Activated CD4-positive, CD25-positive, alpha-beta regulatory T cell (primary cell): ENCODE measurements at places on chromosomes 16 and 17.

GRCh38 chr17:80969030-80969673 lies 22.5 kb upstream of the CHMP6 start:
- DNase-seq = no peak

DNA sequence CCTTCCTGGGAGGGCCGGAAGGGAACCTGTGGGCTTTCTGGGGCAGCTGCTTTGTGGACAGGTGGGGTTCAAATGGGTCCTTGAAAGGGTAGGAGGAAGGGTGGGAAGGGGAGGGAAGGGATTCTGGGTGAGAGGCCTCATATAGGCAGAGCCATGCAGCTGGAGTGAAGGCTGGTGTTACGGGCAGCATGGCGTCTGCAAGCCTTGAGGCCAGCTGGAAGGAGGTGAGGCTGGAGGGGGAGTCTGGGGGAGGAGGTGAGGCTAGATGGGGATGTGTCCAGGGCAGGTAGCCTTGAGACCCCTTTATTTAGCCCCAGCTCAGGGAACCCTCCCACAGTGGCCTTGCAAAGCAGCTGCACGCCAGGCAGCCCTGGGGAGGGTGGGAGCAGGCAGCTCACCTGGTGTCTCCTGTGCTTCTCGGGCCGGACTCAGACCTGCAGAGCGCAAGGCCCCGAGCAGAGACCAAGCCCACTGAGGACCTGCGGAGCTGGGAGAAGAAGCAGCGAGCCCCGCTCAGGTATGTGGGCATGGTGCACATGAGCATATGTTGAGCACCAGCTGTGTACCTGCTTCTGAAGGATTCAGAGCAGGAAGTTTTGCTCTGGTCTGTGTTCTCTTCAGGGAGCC lies 50.6 kb downstream of the SNX20 start:
- no peak for DNase-seq

GRCh38 chr16:12321311-12321842 lies 344.8 kb downstream of the SNX29 start:
- DNase-seq = no peak

DNA sequence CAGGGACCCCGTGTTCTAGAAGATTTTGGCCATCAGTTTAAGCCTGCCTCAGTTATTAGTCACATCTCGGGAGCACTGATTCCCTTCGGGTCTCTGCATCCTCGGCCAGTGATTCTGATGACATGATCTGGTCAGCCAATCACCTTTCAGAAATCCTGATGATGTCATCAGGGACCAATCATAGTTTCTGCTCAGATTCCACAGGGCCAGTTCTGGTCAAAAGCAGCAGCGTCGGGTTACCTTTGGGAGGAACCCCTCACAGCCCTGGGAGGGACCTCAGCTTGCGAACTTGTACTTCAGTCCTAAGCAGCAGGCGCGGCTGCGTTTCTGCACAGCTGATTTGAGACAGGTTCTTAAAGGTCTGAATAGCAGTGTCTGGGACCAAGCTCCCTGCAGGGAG lies 13.9 kb downstream of the KDM8 start:
- no peak for DNase-seq

- DNase-seq = no peak
These were observed 26.2 kb upstream of the FOXK2 start for GRCh38 chr17:82493226-82493781.

DNA sequence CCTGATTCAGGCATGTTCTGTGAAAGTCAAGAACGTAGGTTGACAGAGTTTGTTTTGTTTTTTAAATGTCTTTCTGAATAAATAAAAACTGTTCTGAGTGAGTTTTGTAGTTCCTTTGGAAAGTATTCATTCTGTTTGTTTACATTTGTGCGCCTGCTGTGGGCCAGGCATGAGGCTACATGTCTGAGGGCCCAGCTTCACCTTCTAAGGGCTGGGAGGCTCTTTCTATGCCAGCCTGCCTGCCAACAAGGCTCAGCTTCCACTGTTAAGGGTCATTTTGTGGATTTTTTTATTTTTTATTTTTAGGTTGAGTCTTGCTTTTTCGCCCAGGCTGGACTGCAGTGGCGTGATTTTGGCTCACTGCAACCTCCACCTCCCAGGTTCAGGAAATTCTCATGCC lies 6.1 kb downstream of the WWOX start:
- no peak for DNase-seq

- no peak for DNase-seq
These were observed 180.5 kb downstream of the VPS53 start for GRCh38 chr17:534071-534691.

GRCh38 chr17:17098551-17099179 lies 56.4 kb downstream of the MPRIP start:
- DNase-seq = no peak

- no peak for DNase-seq
These were observed 6.4 kb downstream of the NFE2L1 start for GRCh38 chr17:48054238-48055185.

- DNase-seq = no peak
These were observed 119.3 kb downstream of the PRKCB start for GRCh38 chr16:23955088-23955487.

DNA sequence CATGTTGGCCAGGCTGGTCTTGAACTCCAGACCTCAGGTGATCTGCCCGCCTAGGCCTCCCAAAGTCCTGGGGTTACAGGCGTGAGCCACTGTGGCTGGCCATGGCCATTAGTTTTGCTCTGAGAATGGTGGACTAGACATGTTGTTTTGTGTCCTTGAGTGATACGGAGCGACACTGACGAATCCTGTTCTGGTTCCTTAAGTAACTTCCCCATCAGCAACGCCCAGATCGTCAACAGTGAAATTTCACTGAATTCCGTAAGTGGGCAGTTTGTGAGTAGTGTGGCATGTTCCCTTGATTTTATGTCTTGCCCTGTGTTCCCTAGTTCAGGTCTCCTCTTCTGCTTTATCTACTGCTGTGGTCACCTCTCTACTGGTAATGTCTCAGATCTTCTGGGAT lies 67.4 kb downstream of the SNX29 start:
- no peak for DNase-seq

GRCh38 chr17:46745376-46745775 lies 73.1 kb downstream of the WNT3 start:
- no peak for DNase-seq
